ENCODE measurements at places on chromosomes 4 and X. TPM values are rescaled to one million over a fixed set of nuclear protein-coding genes. Genes with fewer than 3 reads are reported as not detected.

DNA sequence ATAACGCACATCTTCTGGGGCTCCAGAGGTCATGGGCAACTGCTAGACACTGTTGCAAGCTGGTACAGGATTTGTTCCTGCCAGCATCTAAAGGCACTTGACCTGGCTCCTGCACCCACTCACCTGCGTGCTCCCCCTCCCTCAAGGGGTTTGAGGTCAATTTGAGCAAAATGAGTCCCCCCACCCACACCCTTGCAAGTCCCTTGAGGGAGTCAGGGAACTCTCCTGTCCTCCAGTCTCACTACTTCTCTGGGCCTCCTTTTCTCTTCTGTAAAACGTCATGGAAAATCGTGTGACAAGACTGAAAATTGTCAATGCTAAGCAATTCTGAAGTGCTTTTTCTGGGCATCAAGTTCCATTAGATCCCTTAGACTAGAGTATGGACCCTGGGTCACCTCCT, 39.9 kb upstream of the PGK1 start:
- no peak for DNase-seq

DNA sequence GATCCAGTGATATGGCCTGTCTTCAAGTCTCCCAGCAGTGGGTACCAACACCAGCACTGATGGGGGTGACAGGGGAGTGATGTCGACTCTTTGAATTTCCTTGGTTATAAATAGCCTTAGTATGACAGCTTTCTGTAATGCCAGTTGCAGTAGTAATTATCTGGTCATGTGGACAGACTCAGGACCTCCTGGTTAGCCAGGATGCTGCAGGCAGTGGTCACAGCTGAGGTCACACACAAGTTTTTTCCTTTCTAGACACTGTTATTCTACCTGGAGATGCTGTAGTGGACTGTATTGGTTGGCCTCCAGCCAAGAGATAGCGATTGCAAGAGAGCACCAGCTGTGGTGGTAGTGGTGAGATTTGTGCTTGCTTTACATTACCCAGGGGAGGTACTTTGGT, 63.6 kb downstream of the UPRT start:
- DNase-seq = no peak

GRCh38 chr4:13881892-13882291, 254.4 kb upstream of the BOD1L1 start:
- no peak for DNase-seq

GRCh38 chr4:6372649-6373525, 99.5 kb downstream of the PPP2R2C start:
- no peak for DNase-seq

The SPANXA1 gene
- not detected for polyA plus RNA-seq

The ZNF732 gene
- polyA plus RNA-seq = 0.89 TPM

The HSFX4 gene
- 0.36 TPM for polyA plus RNA-seq

The C4orf36 gene
- 0.35 TPM for polyA plus RNA-seq

The GAGE12E gene
- not detected for polyA plus RNA-seq
